NCI-H2081 treated with DMSO at 0.1 percent for 48 hours (cell line): ENCODE measurements at places on chromosomes 16 and 17.

GRCh38 chr17:61456688-61457225 lies 4.5 kb downstream of the TBX4 start:
- DNase-seq, result no peak

DNA sequence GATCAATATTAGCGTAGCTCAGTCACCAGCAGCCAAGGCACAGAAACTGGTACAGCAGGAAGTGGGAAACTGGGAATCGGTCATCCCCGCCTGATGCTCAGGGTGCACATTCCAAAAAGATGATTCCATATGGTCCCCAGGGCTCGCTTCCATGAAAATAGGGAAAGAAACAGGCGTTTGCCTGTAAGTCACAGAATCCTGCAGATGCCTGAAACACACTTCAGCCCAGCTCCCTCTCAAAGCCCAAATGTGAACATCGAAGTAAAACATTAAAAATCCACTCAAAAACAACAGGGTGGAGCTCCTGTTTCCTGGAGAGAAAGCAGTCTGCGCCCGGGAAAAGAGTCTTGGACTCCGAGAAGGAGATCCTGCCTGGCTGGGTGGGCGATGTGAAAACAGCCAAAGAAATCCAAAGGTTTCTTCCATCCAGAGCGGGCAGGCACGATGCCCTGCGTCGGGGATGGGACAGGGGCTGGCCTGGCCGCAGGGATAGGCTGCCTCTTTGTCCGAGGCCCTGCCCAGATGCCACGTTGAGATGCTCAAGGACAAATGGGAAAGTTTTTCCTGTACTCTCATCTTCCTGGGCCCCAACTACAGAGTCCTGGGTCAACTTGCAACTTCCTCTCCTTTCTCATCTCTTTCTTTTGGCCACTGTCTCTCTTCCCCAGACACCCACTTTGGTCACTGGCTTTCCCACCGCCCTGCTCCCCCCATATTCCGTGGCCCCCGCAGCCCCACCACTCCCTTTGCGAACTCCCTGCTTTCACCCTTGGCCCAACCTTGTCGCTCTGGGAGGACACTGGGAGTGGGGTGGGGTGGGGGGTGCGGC lies 743 bp downstream of the WIPI1 start:
- no peak for DNase-seq

- DNase-seq, result no peak
Observed at GRCh38 chr17:867896-868489, 85.8 kb downstream of the MRM3 start.

DNA sequence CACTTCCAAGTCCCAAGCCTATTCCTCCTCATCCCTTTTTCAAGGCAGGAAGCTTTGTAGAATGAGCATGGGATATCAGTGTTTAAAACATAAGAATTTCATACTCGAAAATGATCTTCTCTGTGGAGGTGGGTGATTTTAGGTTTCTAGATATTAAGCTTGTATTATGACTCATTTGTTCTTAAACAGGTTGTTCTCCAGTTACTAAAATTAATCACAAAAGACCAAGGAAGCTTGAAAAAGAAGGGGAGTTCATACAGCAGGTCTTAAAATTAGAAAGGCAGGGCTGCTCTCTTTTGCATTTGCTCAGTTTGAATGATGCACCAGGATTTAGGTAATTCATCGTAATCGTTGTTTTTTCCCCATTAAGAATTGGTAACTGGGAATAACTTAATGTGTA lies 208.7 kb downstream of the PRKCA start:
- DNase-seq, result no peak

GRCh38 chr17:75764711-75765421 lies at the start of gene GALK1:
TSS of gene GALK1 (minus strand) at chr17:75765192. CDS start at chr17:75765136, 56 bp downstream.
- DNase-seq, result no peak

DNA sequence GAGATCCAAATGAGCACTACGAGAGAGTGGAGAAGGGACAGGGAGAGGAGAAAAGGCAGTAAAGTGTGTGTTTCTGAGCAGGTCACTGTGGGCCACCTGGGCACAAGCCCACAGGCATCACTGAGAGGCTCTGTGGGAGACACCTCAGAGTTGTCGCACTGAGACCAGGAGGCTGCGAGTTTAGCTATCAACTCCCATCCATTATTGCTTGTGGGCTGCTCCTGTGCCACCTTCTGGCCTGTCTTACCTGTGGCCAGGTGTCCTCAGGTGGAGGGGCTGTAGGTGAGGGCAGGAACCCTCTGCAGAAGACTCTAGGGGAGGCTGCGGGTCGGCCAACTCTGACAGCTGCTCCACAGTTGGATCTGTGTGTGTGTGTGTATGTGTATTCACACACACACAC lies 2.5 kb upstream of the PRR29 start:
- DNase-seq, result no peak

DNA sequence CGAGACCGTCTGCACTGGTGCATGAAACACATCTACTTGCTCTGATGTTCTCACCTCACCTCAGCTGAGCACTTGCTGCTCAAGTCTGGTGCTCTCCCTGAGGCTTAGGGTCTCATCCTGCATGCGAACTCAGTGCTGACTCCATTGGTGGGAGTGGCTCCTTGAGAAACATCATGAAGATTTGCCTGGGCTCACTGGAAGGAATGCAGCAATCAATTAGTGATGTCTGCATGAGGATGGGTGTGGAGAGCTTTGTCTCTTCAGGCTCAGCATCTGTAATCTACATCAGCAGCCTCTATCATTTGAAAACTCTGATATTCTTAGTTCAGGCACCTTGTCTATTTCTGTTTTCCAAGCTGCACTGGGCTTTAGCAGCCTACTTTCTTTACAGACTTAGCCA lies 204.4 kb downstream of the IRF8 start:
- no peak for DNase-seq

DNA sequence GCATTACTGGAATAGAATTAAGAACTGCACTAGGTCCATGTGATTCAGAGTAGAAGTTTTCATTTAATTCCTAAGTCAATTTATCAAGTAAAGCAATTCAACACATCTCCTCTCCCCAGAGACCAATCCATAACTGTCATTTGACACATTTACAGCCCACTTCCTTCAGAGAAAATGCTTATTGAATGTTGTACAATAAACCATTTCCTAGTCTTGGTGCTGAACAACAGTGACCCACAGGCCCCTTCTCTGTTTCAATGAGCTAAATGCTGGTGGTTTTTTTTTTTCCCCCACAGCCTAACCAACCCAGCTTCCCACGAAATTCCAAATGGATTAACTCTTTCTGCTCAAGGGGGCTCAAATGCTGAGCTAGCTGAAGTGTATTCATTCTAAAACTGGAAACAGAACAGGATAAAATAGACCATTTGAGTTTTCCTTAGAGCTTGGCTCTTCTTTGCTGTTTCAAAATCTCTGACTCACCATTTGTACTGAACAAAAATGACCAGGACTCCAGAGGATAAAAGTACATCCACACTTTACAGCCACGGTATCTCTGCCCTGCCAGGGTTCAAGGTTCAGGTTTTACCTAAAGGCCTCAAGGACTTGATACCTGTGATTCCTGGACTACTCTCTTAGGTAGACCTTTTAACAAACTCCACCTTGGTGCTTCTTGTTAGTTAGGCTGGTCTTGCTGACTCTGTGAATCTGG lies 62.3 kb downstream of the TMEM100 start:
- no peak for DNase-seq

DNA sequence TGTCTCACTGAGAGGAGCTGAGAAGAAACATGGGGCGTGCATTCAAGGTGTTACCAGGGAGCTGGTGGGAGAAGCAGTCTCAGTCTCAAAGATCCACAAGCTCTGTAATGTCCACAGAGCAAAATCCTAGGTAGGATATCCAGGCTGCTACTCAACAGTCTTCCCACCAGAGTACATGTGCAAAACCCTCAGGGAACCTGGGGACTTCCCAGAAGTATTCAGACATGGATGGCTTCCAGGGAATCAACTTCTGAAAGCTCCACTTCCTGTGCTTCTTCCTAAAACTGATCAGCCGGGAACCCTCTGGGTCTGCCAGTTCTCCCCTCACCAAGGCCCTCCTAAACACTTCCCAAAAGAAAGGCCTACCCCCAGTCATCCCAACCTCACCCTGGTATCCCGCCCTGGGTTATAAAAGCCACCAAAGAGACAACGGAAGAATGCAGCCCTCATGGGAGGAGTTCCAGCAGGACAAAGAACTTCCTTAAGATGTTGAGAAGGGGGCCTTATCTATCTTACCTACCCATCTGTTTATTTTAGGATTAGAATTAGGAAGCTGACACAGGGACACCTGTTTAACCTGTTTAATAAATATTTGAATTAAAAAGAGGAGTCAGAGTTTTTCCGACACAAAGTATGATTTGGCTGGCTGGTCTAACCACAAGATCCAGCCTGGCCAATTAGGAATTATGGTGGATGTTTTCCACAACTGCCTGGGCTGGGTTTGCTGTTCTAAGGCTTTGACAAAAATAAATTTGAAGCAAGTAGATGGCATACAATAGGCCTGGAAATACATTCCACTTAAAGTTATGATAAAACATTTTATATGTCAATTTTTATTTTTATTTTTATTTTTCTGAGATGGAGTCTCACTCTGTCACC lies 37.0 kb downstream of the CUEDC1 start:
- no peak for DNase-seq

- DNase-seq, result no peak
Observed at GRCh38 chr17:69428252-69428980, 13.9 kb downstream of the MAP2K6 start.

DNA sequence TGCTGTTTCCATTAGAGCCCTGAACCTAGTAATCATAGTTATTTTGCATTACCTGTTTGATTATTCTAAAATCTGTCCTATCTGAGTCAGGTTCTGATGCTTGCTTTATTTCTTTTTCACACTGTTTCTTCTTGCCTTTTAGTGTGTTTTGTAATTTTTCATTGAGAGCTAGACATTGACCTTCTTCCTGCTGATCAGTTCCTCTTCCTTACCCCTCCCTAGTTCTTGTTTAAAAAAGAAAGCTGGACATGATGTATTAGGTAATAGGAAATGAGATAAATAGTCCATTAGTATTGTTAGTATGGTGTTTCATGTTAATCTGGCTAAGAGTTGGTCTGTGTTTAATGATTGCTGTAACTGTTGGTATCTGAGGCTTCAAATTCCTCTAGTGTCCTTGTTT lies 13.4 kb downstream of the WWP2 start:
- DNase-seq, result no peak

- no peak for DNase-seq
Observed at GRCh38 chr16:49786926-49787557, 68.9 kb downstream of the ZNF423 start.

DNA sequence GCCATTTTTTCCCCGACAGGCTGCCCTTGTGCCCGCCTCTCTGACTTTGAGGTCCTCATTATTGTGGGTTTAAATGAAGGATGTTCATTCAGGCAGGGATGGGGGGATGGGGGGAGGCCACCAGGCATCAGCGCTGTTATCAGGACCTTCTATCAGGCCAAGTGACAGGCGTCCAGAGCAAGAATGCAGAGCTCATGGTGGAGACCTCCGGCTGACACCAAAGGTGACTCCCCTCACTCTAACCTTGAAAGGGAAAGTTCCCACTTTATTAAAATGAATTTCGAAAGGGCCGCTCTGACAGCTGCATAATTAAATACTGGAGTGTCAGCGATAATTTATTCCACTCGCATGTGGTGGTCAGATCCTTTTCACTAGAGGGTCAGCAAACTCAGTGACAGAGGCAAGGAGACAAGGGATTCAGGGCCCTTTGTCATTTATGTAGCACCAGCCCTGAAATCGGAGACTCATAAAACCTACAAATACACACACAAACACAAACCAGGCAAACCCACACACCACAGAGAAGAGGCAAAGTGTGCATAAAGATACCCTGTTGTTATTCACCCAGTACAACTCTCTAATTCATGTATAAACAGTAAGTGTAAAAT lies 436.0 kb downstream of the MAF start:
- no peak for DNase-seq

GRCh38 chr17:60455378-60455777 lies 33.1 kb downstream of the CHCT1 start:
- DNase-seq, result no peak

GRCh38 chr16:26733710-26734109 lies 333.0 kb upstream of the C16orf82 start:
- DNase-seq, result no peak

- no peak for DNase-seq
Observed at GRCh38 chr17:42190491-42191274, 3.6 kb downstream of the GHDC start.

DNA sequence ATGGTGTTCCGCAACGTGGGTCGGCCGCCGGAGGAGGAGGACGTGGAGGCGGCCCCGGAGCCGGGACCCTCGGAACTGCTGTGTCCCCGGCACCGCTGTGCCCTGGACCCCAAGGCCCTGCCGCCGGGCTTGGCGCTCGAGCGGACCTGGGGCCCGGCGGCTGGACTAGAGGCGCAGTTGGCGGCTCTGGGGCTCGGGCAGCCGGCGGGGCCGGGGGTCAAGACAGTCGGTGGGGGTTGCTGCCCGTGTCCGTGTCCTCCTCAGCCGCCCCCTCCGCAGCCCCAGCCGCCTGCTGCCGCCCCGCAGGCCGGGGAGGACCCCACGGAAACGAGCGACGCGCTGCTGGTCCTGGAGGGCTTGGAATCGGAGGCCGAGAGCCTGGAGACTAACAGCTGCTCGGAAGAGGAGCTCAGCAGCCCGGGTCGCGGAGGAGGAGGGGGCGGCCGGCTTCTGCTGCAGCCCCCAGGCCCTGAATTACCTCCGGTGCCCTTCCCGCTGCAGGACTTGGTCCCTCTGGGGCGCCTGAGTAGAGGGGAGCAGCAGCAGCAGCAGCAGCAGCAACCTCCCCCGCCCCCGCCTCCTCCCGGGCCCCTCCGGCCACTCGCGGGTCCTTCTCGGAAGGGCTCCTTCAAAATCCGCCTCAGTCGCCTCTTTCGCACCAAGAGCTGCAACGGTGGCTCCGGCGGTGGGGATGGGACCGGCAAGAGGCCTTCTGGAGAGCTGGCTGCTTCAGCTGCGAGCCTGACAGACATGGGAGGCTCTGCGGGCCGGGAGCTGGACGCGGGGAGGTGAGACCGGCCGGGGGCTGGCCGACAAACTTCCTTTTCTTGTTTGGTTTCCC lies 821 bp downstream of the SOCS7 start:
- no peak for DNase-seq

- no peak for DNase-seq
Observed at GRCh38 chr17:750431-751037, 1.5 kb downstream of the GEMIN4 start.

GRCh38 chr17:1726626-1727257 lies 2.2 kb downstream of the WDR81 start:
- DNase-seq, result no peak

GRCh38 chr17:61397086-61397842 lies 2.4 kb upstream of the TBX2 start:
- DNase-seq, result no peak

DNA sequence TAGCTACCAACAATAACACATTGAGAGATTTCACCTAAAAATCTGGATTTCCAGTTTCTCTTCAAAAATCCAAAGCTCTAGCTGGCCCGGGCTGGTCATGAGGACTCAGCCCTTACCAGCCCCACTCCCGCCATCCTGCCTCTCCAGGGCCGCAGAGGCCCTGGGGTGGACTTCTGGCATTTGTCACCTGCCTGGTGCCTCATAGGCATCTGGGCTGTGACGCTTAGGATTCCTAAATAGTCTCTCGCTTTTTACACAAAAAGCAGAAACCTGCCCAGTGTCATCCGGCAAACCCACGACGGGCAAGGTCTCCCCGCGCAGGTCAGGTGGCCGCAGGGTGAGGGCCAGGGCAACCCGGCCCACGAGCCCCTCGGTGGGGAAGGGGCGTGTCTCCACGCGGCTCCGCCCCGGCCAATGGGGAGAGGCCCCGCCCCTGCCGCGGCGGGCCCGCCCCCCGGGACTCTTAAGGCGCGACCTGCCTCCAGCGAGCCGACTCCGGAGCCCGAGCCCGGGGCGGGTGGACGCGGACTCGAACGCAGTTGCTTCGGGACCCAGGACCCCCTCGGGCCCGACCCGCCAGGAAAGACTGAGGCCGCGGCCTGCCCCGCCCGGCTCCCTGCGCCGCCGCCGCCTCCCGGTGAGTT lies at the start of gene VASN:
TSS of gene VASN (plus strand) at position 492 of the 644 bp plus-strand sequence. CDS start 9,030 bp downstream, outside the sequence.
- no peak for DNase-seq
